ENCODE measurements at places on chromosomes 3 and 15.

DNA sequence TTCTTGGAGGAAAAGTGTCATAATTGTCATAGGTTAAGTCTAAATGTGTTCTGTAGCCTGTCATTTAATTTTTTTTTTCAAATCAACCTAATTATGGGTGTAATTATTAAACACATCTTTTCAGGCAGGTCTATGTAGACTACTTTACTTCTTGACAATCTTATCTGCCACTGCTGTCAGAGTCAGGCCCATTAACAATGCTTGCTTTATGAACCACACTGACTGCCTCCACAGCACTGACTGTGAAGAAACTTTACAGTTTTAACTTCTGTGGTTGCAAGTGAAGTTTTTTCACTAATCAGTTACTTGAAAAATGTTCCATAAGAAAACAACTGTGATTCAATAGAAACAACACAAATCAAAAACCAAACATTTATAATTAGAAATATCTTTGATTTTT, 407.8 kb downstream of the PLCL2 start:
- no peak for DNase-seq

- no peak for DNase-seq
Measured at GRCh38 chr3:60192297-60193114, 1058.7 kb downstream of the FHIT start.

- no peak for DNase-seq
Measured at GRCh38 chr3:133360476-133360875, 39.4 kb upstream of the BFSP2 start.

DNA sequence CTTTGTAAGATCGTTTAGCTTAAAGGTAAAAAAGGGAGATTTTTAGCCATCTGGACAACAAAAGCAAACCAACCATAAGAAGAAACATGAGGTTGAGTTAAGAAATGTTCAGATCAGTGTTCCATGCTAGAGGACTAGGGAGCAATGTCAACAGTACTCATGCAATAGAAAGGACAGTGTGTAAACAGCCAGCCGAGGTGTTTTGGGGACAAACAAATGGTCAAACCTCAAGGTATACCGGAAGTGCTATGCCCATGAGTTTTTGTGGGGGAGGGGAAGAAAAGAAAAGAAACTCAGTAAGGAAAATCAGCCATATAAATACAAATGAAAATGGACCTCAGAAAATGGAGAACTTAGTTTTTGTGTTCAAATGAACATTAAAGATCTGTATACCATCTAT, 289.5 kb upstream of the GRM7 start:
- no peak for DNase-seq

DNA sequence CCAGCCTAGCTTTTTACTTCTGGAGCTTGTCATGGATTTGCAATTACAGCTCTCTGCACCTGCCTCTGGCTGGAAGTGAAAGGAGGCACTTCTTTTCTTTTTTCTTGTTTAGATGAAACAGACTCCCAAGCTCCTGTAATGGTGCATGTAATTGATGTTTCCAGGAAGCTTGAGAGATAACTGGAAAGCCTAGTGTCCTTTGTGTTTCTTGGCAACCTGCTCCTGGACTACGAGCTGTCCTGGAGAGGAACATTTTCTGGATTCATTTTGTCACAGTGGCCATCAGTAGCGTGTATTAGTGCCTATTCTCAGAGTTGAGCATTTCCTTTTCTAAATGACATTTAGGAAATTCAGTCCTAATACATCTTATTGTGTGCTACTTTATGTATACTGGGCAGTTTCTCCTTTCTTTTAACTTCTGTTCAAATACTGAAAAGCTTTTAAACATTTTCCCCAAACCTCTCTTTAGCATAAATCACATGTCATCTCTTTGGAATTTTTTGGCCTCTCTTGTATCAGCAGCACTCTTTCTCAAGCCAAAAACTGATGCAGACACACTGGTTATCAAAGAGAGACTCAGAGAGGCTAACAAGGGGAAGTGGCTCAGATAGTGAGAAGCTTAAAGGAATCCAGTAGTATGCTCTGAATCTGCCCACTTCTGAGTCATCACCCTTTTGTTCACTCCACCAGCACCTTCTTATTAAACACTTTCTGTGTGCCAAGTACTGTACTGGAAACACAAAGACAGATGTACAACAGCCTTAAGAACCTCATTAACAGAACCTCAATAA, 62.6 kb upstream of the SLC2A2 start:
- no peak for DNase-seq

- no peak for DNase-seq
Measured at GRCh38 chr15:95894407-95894956, 436.0 kb upstream of the NR2F2 start.
